ENCODE measurements at places on chromosomes 7 and 10. TPM values are rescaled to one million over a fixed set of nuclear protein-coding genes. Genes with fewer than 3 reads are reported as not detected.

DNA sequence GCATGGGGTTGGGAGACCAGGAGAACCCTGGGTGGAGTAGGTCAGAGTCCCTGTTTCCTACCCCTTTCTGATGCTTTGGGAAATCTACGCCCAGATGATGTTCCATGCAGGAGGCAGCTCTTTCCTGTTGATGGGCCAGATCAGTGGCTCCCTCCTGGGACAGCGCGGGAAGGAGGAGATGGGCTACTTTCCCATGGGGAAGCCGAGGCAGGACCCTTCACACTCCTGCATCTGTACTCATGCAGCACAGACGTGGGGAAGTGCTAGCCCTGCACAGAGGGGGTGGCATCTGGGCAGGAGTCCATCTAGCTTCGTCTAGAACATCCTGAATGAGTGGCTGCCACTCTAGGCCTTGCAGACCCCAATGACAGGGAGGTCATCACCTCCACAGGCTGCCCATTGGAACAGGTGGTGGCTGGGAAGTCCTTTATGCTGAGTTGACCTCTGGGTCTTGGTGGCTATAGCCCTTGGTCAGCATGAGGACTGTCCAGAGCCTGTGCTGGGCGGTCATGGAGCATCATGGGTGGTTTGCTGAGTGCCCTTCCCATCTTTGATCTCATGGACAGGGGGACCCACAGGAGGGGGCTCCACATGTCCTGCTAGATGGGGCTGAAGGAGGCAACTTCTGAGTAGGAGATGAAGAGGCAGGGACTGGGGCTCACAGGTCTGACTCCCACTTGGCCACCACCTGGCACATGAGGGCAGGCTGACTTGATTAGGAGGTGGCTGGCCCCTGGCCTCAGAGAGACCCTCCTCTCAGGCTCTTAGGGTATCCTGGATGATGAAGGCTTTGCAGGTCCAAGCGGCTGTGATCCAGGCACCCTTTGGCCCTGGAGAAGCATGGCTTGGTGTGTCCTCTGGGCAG is 24.6 kb downstream of the RAMP3 start:
- peak; percentile 36 for DNase-seq

DNA sequence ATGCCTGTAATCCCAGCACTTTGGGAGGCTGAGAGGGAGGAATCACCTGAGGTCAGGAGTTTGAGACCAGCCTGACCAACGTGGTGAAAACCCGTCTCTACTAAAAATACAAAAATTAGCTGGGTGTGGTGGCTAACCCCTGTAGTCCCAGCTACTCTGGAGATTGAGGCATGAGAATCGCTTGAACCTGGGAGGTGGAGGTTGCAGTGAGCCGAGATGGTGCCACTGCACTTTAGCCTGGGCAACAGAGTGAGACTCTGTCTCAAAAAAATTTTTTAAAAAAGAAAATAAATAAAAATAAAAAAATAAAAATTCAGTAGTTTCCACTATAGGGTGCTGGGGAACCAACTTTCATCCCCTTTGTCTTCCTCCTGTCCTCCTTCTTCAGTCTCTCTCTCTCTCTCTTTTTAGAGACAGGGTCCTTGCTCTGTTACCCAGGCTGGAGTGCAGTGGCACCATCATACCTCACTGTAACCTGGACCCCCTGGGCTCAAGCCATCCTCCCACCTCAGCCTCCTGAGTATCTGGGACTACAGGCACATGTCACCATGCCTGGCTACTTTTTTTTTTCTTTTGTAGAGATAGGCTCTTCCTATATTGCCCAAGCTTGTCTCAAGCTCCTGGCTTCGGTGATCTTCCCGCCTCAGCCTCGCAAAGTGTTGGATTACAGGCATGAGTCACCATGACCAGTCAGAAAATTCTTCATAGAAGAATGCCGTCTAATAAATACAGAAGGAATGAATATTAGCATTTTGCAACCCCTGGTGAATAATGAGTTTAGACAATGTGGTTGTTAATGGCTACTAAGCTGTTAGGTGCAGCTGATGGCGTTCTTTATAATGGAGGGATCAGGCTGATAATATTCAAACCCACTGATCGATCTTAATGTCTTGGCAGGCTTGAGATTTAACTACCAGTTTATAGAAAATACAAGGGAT is 20.6 kb downstream of the RBM20 start:
- no peak for DNase-seq

GRCh38 chr7:44386139-44386913 is 60.9 kb upstream of the CAMK2B start:
- DNase-seq: no peak

- peak; percentile 16 for DNase-seq
Observed at GRCh38 chr10:75186310-75186709, 24.3 kb upstream of the VDAC2 start.

- DNase-seq: no peak
Observed at GRCh38 chr10:5419466-5420094, 7.2 kb downstream of the NET1 start.

DNA sequence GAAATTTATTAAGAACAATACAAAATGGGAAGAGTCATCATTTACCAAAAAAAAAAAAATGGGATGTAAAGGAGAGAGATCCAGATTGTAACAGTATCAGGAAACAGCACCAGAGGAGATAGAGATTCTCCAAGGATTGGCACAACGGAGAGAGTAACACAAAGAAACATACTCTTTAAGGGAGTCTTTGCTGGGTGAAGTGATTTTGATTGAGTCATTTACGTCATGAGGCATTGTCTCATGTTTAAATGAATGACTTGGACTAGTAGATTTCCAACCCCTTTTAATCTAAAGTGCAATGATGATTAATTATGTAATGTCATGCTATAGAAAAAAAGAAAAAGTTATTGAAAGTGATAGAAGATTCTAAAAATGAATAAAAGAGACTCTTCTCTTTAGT is 68.8 kb downstream of the ITGB8 start:
- no peak for DNase-seq

The AKR1C8 gene
- 24.7 TPM for total RNA-seq

DNA sequence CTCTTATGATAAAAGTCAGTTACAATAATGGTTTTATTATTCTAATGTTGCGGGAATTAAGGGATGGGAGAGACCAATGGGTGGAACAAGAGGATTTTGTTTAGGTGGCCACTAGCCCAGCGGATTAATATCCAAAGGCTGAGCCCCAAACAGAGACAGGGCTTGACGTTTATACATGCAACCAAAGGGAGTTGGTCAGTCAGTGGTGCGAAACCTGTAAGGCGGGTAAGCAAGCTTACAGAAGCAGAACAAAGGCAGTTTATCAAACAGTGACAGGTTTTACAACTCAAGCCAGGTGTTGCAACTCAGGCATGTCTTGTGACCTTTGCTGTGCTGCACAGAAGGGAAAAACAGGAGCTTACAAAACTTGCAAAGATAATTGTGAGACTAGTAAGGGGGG is 622.9 kb upstream of the MBL2 start:
- no peak for DNase-seq

GRCh38 chr7:135801045-135801693 is 52.6 kb upstream of the FAM180A start:
- no peak for DNase-seq

DNA sequence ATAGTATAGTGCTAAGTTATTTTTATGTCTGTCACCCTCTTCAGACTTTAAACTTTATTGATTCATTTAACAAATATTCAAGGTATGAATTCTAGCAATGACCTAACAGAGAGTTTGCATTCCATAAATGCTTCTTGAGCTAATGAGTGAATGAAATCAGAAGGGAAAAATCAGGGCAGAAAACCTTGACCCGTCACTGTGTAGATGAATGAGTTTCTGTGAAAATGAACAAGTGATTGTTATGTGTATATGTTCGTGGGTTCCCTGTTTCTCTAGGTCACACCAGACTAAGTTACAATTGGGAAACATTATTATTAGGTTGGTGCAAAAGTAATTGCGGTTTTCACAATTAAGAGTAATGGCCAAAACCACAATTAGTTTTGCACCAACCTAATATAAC is 30.1 kb downstream of the APBB1IP start:
- DNase-seq: no peak

DNA sequence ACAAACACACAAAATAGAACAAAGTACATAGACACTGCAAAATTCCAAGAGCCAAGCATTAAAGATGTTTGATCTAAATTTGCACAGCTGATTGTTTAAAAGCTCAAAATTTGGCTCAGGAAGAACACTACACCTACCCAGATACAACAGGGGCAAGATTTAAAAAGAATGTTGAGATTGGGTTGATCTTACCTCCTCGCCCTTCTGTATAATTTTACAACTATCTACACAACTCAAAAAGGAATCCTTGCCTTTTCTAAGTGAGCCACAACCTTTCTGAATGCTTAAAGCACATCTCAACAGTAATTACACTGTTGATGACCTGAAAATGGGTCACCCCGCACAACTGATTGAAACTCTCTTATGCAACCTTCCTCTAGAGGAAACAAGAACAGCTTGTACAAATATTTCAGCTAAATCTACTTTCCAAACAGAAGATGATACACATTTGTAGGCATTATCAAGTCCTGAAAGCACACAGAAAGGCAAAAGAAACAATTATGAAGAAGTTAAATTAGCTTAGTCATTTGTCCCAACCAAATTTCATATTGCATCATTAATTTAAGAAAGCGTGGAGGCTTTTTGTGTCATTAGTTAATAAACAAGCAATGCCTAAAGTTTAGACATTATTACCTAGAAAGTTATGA is 75.5 kb downstream of the UBE2H start:
- no peak for DNase-seq

The MAT1A gene
- total RNA-seq: 928 TPM

- no peak for DNase-seq
Observed at GRCh38 chr7:155711081-155711480, 66.6 kb downstream of the RBM33 start.

DNA sequence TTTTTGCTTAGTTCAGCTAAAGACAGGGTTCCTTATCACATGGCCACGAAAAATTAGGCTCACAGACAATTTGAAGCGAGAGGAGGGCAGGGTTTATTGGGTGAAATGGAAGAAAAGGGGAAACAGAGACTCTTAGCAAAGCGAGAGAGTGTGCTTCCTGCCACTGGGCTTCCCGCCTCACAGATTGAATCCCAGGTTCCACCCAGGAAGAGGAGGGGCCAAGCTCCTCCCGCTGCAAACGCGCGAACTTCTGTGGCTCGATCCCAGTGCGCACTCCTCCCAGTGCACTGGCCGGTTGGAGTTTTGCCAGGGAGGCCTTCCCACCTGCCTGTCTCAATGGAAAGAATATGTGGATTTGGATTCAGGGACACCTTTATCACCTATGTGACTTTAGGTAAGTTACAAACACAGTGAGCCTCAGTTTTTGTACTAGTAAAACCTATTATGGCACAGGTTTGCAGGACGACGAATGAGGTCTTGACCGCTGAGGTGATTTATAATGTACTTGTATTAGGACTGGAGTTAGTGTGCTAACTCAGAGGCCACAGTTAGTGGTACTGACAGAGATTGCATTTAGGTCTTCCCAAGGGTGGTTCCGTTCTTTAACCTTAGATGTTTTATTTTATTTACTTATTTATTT is 48.5 kb upstream of the SP8 start:
- no peak for DNase-seq

The EPO gene
- total RNA-seq: 6.4 TPM

DNA sequence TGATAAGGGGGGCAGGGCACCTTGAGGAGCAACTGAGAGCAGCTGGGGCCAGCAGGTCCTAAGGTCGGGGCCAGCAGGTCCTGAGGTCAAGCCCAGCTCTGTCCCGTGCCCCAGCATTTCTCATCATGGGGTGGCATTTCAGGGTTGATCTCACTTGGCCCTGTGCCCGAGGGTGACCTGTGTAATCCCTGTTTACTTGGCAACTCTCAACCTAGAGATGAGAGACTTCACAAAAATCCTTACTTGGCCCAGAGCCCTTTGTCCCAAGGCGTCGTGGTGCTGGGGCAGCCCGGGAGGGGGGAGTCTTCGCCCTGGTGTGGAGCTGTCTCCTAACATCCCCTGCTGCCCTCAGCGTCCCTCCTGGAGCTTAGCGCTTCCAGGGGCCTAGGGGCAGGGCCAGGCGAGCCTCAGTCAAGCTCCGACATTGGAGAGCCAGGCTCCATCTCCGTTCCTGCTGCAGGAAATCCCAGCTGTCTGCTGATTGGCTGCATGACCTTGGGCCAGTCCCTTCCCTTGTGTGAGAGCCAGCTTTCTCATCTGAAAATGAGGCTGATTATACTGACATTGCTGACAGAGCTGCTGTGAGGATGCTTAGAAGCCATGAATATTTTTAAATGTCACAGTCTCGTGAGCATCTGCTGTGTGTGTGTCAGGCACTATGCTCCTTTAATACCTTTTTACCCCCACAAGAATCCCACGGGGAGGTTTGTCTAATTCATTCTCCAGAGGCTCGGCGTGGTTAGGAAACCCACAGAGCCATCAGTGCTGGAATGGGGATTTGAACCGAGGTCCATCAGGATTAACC is 94.3 kb downstream of the ZMIZ1 start:
- no peak for DNase-seq

The DNAJC12 gene
- total RNA-seq: 14.3 TPM

DNA sequence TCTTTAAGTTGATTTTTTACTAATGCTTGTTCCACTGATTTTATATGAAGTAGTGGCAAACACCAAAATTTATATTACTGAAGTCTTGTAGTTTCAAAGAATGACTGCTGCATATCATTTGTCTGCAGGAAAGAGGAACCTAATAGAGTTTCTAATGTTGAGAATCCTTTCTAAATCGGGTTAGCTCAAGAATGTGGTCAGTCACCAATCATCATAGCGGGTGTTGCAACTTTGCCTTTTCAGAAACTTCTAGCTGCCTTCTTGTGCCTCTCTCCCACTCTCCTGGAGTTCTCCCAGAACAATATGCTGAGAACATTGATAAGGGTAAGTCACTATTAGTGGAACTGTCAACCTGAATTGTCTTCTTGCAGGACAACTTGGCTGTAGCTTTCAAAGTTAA is 524.8 kb upstream of the SORCS1 start:
- no peak for DNase-seq

The CHN2 gene
- 56.5 TPM for total RNA-seq

GRCh38 chr7:33886149-33886623 is 19.2 kb upstream of the BMPER start:
- no peak for DNase-seq
